ENCODE measurements at places on chromosomes 3 and 15. TPM values are rescaled to one million over a fixed set of nuclear protein-coding genes. Genes with fewer than 3 reads are reported as not detected.

The LRRIQ4 gene
- 0.14 TPM for total RNA-seq

The POLQ gene
- total RNA-seq, result 15.2 TPM

The KLHL40 gene
- not detected for total RNA-seq

The PSMD6 gene
- total RNA-seq, result 88.6 TPM

The SCN11A gene
- total RNA-seq, result under 0.01 TPM

The AZI2 gene
- 53.5 TPM for total RNA-seq

The CLDN11 gene
- 195 TPM for total RNA-seq

Measured in placental pericyte (primary cell).